AG09309 (cell line): ENCODE measurements at places on chromosomes 3 and 15.

- DNase-seq: peak; percentile 46
These were observed 618.6 kb downstream of the NLGN1 start for GRCh38 chr3:174016186-174016585.

- DNase-seq: no peak
These were observed 788 bp upstream of the DLG1 start for GRCh38 chr3:197298945-197299854.

DNA sequence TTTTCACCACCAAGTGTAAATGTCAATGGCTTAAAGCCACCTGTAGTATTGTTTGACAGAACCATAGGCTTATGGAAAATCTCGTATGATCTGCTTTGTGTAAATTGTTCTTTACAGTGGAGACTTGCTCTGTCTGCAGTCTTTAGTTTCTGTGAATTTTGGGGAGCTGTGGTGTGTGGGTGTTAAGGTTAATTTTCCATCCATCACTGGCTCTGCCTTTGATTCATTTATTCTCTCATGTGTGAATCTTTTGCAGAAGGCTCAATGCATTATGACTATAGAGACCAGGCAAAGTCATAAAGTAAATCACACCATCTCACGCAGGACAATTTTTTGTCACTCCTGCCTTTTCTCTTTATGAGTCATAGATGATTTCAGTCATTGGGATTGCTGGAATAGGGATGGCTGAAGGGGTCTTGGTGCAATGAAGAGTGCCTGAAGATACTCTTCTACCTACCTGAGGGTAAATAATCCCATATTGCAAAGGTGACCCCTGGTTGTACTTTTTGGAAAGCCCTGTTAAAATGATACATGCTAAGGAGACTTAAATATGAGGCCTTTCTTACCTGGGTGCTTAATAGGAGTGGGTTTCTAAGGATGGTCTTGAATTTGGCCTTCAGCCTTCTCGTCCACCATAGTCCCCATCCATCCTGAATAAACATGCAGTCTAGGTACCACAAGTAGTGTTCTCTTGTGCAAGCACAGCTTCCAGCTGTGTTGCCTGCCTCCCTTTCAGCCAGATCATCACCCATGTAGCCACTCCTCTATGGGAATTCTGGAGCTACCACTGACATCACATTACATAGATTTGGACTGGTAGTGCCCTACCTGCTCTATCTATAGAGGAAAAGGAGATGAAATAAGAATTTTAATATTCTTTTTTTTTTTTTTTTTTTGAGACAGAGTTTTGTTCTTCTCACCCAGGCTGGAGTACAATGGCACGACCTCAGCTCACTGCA is 14.3 kb downstream of the TGFBR2 start:
- DNase-seq: no peak

DNA sequence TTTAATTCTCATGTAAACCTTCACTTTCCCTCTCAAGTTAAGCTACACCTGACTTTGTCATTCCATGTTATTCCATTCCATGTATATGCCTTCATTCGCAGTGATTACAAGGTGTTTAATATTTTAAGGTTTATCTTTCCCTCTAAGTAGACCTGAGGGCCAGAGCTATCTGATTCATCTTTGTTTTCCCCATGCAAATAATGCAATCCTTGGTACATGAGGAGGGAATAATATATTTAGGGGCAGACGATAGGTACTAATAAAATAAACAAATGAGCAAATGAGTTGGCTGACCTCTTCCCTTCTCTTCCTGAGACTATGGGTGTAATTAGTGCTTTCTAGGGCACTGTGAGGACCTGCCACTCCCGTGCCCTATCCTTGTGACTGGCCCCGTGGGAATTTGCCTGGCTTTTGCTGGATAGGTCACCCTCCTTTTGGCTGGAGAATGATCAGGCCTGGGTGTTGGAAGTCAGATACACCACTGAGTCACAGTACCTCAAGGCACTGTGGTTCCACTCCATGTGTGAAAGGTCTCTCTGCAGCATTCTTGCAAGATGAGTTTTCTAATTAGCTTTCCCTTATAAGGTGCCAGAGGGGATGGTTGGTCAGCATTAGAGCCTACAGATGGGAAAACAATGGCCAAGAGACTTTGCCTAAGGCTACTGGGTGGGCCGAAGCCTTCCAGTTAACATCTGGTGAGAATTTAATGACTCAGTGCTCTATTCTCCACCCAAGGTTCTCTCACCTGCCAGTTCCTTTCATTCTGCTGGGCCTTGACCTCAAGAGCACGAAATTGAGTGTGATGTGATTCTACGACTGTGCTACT is 183.2 kb downstream of the P3H2 start:
- peak; percentile 100 for DNase-seq

DNA sequence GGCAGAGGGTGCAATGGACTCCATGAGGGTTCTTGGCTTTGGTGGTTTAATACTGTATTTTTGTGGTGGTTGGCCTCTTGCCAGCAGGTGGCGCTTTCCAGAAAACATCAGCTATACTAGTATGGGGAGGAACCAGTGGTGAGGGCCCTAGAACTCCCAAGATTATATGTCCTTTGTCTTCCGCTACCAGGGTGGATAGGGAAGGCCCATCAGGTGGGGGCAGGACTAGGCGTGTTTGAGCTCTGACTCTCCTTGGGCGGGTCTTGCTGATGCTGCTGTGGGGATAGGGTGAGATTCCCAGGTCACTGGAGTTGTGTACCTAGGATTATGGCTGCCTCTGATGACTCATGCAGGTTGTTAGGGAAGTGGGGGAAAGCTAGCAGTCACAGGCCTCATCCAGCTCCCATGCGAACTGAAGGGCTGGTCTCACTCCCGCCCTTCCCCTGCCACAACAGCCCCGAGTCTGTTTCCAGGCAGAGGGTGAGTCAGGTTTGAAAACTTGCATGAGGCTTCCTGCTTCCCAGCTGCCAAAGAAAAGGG is 357.7 kb downstream of the OTOL1 start:
- peak; percentile 62 for DNase-seq

GRCh38 chr3:171320750-171321558 is 139.3 kb downstream of the TNIK start:
- DNase-seq: no peak

DNA sequence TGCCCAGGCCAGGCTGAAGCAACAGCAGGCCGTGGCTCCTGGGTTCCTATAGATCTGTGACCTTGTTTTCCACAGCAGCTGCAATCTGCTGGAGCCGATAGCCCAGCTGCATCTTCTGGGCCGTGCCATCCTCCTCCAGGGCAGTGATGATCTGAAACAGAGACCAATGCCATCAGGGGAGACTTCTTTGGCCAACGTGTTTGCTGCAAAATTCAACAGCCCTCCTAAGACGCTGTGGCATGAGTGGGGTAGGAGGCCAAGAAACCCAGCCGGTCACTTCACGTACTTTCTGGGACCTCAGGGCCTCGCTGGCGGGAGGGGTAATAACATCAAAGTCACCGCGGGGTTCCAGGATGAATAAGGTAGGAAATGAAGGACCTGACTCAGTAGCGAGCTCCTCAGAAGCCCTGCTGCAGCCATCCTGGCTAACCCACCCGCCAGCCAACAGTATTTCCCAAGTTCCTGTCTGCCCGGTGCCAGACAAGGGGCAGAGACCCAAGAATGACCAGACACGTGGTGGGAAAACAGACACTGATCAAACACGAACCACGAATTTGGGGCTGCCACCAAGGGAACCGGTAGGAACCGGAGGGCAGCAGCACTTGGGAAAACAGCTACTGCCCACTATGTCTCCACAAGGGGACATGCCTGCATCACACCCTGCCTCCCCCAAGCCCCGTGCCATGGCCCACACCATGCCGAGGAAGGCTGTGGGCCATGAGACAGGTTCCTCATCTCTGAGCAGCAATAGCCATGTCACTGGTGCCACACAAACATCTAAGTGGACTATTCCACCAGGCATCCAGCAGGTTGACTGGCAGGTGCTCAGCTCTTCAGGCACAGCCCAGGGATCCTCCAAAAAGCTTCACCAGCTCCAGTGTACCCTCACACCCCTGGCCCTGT is 25.2 kb downstream of the PLXNB1 start:
- DNase-seq: no peak

DNA sequence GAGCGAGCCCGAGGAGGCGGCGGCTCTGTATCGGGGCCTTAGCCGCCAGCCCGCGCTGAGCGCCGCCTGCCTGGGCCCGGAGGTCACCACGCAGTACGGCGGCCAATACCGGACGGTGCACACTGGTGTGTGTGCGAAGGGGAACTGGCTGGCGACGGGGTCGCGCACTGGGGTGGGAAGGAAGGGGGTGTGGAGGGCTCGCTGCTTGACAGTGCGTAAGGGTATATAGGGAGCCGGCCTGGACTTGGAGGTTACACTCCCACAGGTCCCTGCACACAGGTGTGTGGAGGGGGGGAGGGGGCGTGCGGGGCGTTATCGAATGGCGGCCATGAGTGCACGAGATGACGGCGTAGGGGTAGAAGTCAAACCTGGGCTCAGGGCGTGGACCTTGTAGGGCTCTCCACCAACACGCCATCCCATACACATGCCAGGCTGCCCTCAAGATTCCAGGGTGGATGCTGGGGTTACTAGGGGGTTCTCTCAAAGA is 389 bp downstream of the APEH start:
- no peak for DNase-seq

GRCh38 chr15:101391431-101391830 is 96.4 kb upstream of the SNRPA1 start:
- DNase-seq: no peak

DNA sequence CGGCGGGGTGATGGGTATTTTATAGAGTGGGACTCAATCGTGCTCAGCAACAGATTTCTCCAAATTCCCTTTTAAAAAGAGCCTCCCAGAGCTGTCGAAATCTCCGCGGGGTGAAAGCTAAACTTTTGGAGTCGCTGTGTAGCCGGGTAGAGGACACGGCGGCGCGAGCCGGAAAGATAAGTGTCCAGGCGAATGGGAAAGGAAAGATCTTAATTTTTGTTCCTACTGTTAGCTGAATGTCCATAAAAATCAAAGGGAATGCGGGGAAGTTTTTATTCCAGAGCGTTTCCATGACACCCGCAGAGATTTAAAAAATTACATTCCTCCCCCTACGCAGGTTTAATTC is 9.1 kb downstream of the EOMES start:
- no peak for DNase-seq

DNA sequence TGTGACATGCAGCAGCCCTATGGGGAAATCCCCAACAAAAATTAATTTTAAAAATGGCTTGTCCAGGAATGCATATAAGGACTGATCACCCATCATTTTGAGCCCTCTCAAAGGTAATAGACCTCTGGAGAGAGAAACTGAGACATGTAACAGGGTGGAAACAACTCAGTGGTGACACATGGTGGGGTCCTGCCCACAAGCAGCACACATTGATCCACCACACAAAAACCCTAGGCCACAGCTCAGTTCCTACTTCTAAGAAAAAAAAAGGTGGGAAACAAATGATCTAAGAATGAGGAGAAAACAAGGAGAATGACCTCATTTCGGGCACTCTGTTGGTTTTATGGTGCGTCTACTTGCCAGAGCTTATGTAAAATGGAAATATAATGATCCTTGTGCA is 1.9 kb upstream of the SLC41A3 start:
- DNase-seq: no peak

DNA sequence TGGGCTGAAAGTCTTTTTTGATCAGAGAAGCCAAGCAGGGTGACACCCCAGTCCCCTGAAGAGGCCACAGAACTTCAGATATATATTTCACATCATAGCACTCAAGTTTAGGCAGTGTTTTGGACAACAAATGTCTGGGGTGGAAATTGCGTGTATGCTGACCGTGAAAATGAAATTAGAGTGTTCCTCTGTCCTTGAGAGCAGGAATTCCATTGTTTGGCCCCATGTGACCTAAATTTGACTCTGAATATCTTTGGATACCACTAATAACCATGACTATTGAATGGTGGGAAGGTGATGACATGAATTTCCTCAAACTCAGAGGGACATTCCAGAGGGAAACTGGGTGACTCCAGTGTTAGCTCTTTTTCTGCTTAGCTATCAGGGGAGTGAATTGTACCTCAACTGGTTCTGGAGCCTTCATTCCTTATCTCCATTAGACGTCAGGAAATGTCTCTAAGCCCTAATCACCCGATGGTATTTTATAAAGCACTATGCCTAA is 263.5 kb upstream of the RASGRP1 start:
- DNase-seq: no peak

- DNase-seq: no peak
These were observed 162.7 kb downstream of the ALCAM start for GRCh38 chr3:105529456-105529855.

DNA sequence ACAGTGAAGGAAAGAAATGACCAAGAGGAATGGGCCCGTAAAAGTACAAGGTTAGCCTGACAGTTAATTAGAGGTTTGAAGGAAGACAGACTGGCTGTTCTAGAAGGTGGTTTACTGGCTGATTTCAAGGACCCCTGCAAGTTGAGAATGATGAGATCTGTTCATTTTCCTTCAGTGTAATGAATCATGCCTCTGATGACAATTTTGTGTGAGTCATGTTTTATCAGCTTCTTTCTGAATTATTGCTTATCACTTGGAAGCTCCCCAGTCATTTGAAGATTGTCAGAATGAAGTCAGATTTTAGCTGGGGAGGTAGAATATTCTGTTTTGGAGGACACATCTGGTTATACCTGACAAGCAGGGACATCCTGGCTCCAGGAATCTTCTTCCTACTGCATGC is 50.6 kb downstream of the DRD3 start:
- no peak for DNase-seq

DNA sequence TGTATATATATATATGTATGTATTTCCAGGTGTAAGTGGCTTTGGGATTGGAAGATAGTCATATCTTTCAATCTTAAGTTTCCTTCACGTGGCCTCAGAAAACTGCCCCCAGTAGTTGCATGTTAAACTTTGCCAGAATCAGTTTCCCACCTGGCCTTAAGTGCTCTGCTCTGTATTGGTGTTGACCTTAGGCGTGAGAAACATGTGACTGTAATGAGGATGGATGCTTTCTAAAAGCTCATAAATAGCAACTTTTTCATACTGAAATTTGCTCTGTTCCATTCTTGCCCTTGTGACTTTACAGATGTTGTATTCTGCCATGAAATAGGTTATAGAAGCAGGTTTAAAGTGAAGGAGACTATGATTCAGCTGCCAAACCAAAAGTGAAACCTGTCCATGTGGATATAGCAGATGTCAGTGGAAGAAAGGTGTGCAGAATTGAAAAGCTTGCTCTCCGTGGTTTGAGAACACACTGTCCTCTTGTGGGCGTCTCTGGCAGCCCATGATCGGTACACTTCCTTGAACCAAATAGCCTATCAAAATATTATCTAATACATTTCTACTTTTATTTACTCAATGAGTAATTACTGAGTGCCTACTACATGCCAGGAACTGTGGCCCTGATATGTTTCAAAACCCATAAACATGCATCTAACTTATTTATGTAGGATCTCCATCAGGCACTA is 15.8 kb downstream of the SCG5 start:
- DNase-seq: no peak

GRCh38 chr15:62607114-62607462 is 435.5 kb upstream of the TPM1 start:
- DNase-seq: no peak

GRCh38 chr3:126130981-126131745 is 47.2 kb upstream of the SLC41A3 start:
- no peak for DNase-seq

DNA sequence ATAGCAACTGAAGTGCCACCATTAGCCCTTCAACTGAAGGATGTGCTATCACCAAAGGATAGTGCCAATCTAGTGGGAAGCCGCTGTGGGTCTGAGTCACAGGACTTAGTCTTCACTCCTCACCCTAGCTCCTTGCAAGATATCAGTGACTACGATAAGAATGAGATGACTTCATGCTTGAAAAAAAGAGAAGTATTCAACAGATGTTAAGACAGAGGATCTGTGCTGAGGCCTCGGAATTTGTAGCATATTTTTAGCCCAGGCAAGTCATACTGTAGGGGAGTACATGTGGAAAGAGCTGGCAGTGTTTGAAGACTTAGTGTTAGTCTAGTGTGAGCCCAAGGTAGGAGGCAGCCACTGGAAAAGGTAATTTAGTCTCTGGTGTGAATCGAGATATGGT is 270.7 kb upstream of the LRTM1 start:
- DNase-seq: peak; percentile 95
